ENCODE measurements at places on chromosomes 5 and 9. TPM values are rescaled to one million over a fixed set of nuclear protein-coding genes. Genes with fewer than 3 reads are reported as not detected.

Gene SPINK6
- total RNA-seq, result not detected

Gene FBP2
- total RNA-seq, result not detected

Gene CARD9
- 0.36 TPM for total RNA-seq

Gene CDC25C
- total RNA-seq, result 60.2 TPM

Gene SLC36A2
- not detected for total RNA-seq

Gene SEMA5A
- 0.23 TPM for total RNA-seq

DNA sequence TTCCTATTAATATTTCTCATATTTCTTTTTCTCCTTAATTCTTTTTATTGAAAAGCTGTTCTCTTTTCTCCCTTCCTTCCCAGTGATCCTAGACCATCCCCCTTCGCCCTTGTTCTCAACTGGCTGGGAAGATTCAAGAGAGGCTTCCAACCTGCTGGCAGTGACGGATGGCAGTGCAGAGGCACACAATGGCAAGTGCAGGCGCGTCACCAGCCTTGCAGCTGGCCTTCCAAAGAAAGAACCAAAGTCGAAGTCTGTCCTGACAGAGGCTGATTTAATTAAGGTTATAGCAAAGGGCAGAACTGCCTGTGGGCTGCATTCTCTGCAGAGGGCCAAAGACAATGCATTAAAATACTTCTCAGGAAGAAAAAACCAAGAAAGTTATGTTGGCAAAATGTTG, 7.4 kb downstream of the CEMIP2 start:
- no peak for DNase-seq

DNA sequence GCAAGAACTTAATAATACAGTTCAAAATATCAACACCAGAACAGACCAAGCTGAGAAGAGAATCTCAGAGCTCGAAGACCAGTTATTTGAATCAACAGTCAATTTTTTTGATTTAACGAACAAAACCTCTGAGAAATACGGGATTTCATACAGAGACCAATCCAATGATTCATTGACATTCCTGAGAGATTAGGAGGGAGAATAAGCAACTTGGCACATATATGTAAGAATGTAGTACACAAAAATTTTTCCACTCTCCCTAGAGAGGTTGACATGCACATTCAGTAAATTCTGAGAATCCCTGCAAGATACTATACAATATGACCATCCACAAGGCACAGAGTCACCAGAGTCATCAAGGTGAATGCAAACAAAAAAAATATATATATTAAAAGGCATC, 1577.3 kb upstream of the C9orf72 start:
- no peak for DNase-seq

DNA sequence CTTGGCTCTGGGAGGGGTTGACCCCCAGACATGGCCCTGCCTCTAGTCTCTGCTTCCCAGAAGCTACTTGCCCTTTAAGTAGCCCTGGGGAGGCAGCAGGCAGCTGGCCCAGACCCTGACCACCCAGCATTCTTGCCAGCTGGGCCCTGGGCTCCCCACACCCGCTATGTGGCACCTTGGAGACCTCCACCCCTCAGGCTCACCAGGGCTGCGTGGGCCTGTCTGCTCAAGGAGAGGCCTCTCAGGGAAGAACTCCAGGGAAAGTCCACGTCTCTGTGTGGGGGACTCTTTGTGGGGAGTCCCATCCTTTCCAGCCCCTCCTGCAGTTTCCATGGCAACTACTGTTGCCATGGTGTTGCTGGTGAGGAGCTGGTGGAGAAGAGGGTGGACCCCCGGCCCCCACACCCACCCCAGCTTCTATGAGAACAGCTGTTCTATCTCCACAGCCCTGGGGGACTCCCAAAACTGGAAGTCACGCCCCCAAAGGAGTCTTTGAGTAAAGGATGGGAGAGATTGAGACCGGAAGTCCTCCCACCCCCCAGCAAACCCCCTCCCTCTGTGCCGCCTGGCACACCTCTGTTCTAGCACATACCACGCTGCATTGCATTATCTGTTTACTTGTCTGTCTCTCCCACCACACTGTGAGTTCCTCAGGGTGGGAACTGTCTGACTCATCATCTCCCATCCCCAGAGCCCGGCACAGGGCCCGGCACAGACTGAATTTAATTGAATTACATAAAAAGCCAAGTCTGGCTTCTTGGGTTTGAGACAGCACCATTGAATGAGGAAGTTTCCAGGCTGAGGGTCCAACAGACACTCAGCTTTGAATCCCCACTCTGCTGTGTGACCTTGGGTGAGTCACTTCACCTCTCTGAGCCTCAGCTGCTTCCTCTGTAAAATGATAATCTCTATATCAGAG, 12.6 kb downstream of the DNM1 start:
- peak; percentile 80 for DNase-seq

DNA sequence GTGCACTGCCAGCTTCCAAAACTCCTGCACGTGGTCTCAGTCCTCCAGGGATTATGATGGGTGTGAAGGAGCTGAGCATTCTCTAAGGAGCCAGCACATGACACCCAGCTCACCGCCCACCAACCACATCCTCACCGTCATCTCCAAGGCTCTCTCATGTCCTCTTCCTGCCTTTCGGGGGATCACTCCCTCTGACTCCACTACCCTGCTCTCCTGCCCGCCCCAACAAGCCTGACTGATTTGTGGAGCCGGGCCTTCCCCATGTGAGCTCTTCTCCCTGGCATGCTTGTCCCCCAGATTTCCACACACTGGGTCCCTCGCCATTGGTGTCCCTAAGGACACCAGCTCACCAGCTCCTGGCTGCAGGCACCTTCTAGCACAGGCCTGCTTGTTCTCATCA, 1.9 kb downstream of the ABO start:
- DNase-seq, result no peak

GRCh38 chr5:67166460-67167285, 29.9 kb downstream of the CD180 start:
- peak; percentile 32 for DNase-seq

GRCh38 chr9:99019510-99020331, 76.0 kb downstream of the COL15A1 start:
- peak; percentile 83 for DNase-seq

GRCh38 chr5:137209232-137209809, 289.8 kb downstream of the SPOCK1 start:
- no peak for DNase-seq

- DNase-seq, result no peak
These were observed 14.1 kb downstream of the TDRD7 start for GRCh38 chr9:97425973-97426336.

- no peak for DNase-seq
These were observed 75.7 kb upstream of the FBXW11 start for GRCh38 chr5:172082180-172082579.

DNA sequence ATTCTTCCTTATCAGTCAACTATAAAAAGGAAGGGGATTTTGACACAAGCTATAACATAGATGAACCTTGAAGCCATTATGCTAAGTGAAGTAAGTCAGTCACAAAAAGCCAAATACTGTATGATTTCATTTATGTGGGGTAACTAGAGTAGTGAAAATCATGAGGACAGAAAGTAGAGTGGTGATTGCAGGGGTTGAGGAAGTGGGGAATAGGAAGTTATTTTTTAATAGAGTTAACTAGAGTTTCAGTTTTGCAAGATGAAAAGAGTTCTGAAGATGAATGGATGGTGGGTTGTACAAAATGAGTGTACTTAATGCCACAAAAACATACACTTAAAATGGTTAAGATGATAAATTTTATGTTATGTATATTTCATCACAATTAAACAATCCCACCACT, 65.4 kb upstream of the FAM174A start:
- DNase-seq, result no peak

All from Daoy (cell line).